ENCODE measurements at places on chromosomes 4 and X. TPM values are rescaled to one million over a fixed set of nuclear protein-coding genes. Genes with fewer than 3 reads are reported as not detected.

DNA sequence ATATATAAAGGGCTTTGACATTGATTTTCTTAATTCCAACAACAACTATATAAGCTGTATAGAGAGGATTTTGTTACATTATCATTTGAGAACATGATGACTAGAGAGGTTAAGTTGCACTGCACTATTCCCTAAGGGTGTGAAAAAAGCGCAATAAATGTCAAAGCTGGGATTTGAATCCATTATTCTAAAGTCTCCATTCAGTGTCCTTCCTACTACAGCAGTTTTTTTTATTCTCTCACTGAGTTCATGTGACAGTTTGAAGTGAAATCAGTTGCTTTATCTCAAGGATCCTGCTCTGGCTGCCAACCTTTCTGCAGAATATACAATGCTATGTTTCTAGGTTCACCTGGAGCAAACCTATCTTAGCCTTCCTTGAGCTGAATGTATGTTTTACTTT, 177.5 kb downstream of the ANKRD50 start:
- DNase-seq: no peak

GRCh38 chrX:118627084-118627758, 100.2 kb upstream of the IL13RA1 start:
- no peak for DNase-seq

- DNase-seq: peak; percentile 27
Measured at GRCh38 chr4:88033309-88033708, 25.9 kb downstream of the PKD2 start.

DNA sequence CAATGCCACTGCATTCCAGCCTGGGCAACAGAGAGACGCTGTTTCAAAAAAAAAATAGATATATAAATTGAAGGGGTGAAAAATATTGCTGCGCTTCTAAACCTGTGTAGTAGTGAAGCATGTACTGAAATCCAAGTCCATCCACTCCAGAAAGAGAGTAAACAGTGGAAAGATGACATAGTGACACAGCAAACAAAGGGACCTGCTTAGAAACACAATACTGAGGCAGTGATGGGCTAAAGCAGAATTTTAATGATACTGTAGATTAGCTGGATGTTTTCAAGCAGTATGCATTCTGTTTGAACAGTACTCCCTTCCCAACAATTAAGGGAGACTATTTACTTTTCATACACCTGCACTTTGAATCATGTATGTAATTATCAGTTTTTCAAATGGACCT, 42.5 kb downstream of the TFDP3 start:
- DNase-seq: no peak

GRCh38 chr4:122476745-122477144, 20.2 kb upstream of the IL2 start:
- no peak for DNase-seq

DNA sequence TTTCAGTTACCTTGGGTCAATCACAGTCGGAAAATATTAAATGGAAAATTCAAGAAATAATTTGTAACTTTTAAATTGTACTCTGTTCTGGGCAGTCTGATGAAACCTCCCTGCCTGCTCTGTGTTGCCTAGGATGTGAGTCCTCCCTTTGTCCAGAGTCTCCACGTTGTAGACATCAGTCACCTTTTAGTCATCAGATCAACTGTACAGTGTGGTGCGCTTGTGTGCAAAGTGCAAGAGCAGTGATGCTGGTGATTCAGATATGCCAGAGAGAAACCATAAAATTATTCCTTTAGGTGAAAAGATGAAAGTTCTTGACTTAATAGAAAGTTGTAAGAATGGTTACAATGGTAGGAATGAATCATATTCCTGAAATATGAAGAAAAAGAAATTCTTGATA, 1.4 kb downstream of the SPATA4 start:
- no peak for DNase-seq

- DNase-seq: no peak
Measured at GRCh38 chr4:6655924-6656323, 15.4 kb downstream of the MRFAP1 start.

TGIF2LX gene
- not detected for total RNA-seq

DNA sequence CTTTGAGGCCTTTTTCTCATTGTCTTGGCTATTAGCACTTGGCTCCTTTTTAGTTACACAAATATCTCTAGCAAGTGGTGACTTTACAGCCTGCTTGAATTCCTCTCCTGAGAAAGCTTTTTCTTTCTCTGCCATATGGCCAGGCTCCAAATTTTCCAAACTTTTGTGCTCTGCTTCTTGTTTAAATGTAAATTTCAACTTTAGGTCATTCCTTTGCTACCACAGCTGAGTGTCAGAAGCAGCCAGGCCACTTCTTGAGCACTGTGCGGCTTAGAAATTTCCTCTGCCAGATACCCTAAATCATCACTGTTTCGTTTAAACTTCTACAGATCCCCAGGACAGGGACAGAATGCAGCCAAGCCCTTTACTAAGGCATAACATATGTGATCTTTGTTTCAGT, 222.4 kb downstream of the FBXO8 start:
- DNase-seq: no peak

PHEX gene
- 3.8 TPM for total RNA-seq

MAML3 gene
- 5.7 TPM for total RNA-seq

DNA sequence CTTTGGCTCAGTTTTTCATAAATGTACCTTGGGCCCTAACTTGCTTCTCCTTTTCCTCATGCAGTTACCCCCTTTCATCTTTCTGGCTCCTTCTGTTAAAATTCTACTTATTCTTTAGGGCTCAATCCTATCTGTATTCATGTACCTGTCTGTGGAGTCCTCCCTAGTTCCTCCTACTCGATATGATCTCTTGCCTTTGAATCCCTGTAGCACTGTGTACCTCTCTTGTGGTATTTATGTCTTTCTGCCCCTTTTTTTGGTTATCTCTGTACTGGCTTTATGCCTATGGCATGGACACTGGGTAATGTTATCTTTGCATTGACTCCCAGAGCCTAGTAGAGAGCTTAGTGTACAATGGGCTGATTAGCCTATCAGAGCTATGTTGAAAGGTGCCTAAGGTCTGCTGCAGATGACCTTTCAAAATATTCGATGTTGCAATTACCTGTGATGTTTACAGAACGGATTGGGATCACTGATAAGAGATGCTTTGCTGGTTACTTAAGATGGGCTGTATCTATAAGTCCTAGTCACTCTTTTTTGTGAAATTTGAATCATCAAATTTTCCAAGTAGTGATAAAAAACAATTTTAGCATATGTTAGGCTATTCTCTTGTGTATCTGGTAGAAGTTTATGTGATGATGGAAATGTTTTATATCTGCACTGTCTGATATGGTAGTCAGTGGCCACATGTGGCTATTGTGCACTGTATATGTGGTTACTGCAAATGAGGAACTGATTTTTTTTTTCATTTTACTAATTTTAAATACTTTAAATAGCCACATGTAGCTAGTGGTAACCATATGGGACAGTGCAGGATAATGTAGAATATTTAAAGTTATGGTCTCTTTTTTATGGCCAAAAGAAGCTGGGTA, 33.5 kb downstream of the TMEM164 start:
- no peak for DNase-seq

DNA sequence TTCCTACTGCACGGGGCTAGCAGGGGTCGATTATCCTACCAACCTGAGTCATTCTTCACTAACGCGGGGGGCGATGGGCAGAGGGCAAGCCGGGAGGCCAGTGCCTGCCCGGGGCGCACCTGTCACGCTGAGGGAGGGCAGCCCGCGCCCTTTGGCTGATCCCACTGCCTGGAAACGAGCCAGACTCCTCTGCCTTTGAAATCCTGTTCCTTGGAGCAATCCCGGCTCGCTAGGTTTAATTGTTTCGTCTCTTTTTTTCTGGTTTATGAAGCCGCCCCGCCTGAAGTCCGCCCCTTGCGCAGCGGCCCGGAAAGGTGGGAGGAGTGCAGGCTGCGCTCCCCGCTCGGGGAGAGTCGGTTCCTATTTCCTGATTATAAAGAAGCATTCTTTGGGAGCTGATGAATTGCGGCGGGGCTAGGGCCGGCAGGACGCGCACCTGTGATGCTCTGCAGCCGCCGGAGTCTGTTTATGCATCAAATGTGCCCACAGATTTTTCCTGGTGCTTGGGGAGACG, 484.2 kb downstream of the BCOR start:
- peak; percentile 70 for DNase-seq

DNA sequence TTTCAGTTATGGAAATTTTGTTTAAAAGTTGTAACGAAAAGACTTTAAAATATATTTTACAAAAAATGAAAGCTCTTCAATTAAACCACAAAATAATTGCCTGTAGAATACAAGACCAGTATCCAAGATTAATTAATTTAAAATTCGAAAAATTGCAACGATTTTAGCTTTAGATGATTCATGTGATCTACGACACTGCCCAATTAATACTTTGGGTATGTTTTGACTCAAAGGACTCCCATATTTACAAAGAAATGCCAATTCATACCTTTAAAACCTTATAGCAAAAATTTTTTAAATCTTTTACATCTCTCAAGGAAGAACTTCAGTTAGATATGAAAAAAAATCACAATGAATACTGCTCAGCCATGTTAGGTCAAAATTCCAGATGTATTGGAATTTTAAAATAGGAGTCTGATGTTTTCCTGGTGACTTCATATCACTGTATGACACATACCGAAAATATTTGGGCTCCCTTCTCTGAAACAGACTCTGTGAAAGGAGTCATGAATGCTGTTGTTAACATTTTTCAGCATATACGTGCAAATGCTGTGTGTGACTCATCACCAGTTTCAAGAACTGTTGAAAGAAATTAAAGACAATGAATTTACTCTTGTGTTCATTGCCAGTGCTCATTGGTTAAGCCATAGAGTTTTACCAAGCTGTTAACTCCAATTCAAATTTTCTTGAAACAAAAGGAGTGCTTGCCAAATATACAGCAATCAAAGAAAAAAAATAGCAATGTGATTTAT, 13.8 kb upstream of the SMS start:
- no peak for DNase-seq

GRCh38 chr4:13539619-13540445, 4.5 kb downstream of the NKX3-2 start:
- no peak for DNase-seq

- DNase-seq: no peak
Measured at GRCh38 chrX:47321823-47322371, 48.5 kb upstream of the ZNF157 start.

DNA sequence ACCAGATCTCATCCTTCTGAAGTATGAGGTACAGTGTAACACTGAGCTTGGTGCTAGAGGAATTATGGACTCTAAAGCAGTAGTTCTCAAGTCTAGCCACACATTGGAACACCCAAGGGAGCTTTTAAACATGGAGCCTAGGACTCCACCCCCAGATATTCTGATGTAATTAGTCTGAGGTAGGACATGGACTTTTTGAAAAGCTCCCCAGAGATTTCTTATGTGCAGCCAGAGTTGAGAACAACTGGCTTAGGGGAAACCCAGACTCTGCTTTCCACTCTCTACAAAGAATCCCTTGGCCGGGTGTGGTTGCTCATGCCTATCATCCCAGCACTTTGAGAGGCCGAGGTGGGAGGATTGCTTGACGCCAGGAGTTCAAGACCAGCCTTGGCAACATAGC, 11.6 kb upstream of the GDPD2 start:
- DNase-seq: no peak

GRCh38 chr4:141153751-141154510, 20.7 kb upstream of the RNF150 start:
- peak; percentile 10 for DNase-seq

SRPX2 gene
- 13.1 TPM for total RNA-seq

DNA sequence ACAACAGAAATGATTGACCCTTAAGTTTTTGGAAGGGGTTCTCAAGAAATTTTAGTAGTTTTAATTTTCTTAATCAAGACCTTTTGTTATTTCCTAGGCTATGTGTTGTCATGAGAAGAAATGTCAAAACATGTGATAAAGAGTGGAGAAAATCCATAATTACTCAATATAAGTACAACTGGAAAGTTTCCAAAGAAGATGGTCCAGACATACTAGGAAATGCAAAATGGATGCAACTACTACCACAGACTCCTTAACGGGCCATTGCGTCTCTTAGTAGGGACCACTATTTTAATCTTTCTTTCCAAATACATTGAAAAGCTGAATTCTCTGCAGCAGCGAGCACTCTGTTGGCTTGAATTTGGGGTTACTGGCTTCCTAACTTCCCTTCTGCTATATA, 148.8 kb downstream of the NWD2 start:
- DNase-seq: no peak

DNA sequence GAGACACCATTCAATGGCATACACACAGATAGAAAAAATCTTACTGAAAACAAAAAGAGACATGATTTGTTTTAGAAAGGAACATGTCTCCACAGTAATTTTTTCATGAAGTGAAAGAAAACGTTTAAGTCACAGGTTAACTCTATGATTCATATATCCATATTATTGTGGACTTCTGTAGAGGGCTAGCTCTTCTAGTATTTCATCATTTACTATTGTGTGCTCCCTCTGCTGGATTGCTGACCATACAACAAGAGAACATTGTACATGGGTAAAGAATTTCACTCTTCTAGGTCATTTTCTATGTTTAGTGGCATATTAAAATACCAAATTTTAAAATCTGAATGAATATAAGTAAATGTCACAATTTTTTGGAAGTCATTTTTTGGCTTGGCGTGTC, 91.8 kb upstream of the POU3F4 start:
- DNase-seq: no peak

P2RY8 gene
- 2.4 TPM for total RNA-seq

FGFBP1 gene
- total RNA-seq: 2.3 TPM

GEMIN8 gene
- total RNA-seq: 50.7 TPM

DNA sequence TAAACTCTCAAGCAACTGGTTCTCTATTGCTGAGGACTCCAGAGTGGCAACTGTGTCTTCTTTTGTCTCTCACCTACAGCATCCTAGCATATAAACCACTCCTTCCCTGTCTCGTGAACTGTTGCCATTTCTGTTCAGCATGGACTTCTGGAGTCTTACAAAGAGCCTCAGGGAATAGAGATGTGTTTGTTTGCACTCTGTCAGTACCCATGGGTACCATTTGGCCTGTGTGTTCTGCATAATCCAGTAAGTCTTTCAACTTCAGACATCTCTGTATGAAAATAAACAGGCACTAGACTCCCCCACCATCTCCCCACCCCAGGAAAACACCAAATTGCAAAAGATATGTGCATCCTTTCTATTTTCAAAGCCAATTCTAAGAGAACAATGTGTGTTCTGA, 1351.6 kb upstream of the PABPC4L start:
- no peak for DNase-seq

LETM1 gene
- total RNA-seq: 58.4 TPM

DNA sequence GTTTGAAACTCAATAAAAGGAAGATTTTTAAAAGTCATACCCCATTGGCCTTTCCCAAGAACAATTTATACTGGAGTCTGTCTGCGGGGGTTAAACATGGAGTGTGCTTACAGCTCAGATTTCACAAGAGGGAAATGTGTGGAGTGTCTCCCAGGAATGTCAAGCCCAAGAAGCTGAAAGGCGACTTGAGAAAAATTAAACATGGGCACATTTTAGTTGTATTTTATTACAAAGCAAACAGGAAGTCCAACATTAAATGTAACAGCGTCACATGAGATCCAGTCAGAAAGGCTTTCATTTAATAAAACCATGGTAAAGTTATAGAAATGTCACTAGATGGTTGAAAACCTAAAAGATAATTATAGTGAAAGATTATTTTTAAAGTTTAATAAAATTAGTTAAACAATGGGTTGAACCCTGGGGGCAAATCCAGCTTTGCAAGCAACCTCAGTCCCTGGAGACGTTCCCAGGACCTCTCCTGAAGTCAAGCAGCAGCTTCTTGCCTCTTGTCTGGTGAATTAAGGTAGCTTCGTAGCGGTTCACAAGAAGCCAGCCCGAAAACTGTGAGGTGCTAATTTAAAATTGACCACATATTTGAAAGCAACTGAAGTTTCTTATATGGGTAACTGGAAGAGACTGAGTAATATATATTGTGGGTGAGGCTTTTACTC, 168.4 kb upstream of the EDNRA start:
- DNase-seq: peak; percentile 80

NAP1L2 gene
- 13.9 TPM for total RNA-seq

MTNR1A gene
- not detected for total RNA-seq

- DNase-seq: no peak
Measured at GRCh38 chrX:126723881-126724280, 95.6 kb upstream of the PRR32 start.
